Esophagus mucosa (tissue), 1 donor: ENCODE measurements at places on chromosomes 16 and 17. TPM values are rescaled to one million over a fixed set of nuclear protein-coding genes. Genes with fewer than 3 reads are reported as not detected.

Gene KRT39
- not detected for total RNA-seq

GRCh38 chr17:27326051-27326450, 32.1 kb downstream of the WSB1 start:
- ATAC-seq = peak; percentile 48

DNA sequence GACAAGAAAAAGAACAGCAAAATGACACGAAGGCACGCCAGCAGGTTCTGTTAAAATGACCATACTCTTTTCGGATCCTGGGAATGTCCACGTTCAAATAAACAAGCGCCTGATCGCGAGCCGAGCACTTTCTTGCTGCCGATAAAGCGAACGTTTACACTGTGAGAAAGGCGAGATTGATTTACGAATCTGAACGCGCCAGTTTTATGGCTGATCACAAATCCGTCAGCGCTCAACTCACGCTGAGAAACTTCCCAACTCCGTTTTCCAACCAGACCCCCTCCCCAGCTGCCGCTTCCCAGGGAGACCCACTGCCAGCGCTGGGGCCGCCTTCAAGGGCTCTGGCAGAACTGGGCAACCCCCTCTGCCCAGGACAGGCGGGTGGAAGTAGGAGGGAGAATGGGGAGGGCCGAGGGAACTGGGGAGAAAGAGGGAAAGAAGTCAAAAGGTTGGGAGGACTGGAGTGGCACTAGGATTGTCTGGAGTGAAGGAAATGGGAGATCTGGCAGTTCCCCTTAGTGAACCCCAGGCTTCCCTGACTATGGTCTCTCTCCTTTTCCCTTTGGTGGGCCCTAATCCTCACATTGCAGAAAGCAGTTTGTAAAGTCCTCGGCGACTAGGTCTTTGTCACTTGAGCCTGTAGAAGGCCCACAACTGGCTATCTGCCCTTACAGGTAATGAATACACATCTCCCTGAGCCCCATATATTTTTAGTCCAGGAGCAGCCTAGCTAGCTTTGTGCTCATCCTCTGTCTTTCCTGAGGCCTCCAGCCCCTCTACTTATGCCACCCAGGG, 6.9 kb downstream of the HOXB4 start:
- ATAC-seq = no peak

Gene LGALS9B
- total RNA-seq = 14.3 TPM

Gene PITPNC1
- 16.0 TPM for total RNA-seq

Gene C16orf46
- total RNA-seq = not detected

- ATAC-seq = no peak
These were observed 107.4 kb upstream of the CRHR1 start for GRCh38 chr17:45676695-45677094.

Gene COA3
- 104 TPM for total RNA-seq

- no peak for ATAC-seq
These were observed 59.4 kb upstream of the ALOX12 start for GRCh38 chr17:6936370-6937028.

- ATAC-seq = no peak
These were observed 61.7 kb downstream of the KCNJ2 start for GRCh38 chr17:70230850-70231640.

GRCh38 chr16:82264756-82265155, 94.7 kb upstream of the MPHOSPH6 start:
- ATAC-seq = no peak

GRCh38 chr16:31081428-31082351, 7.1 kb downstream of the PRSS53 start:
- ATAC-seq = no peak

DNA sequence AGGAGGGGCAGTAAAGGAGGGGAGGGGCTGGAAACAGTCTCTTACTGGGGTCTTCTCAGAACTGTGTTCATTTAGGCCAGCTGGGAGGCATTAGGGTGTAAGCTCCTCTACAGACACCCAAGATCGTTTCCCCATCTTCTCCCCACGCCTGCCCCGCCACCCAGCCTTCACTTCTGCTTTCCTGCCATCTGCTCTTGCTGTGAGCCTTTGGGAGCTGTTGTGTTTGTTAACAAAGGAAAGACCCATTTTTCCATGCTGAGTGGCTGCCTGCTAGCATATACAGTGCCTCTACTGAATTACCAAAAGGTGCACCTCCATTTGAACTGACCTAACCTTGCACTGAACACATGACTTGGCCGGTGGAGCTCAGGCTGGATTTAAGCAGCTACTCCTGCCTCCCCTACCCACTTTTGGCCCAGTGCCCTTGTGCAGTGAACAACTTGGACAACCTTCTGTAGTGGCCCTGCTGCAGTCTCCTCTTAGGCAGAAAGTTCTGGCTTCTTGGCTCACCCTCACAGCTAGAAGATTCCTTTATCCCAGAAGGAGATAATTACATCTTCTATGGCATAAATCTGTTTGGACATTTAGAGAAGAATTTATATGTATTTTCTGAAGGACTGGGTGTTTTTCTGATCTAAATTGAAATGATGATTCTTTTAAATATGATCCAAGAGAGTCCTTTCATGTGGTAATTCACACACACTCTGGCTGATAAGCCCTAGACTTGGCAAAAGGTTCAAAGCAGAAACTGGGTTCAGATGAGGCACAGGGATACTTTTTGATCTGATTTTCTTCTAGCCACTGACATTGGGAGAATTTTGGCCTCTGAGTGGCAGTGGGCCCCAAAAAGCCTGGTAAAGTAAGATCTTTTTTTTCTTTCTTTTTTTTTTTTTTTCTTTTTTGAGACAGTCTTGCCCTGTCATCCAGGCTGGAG, 81.9 kb upstream of the HNF1B start:
- ATAC-seq = no peak

DNA sequence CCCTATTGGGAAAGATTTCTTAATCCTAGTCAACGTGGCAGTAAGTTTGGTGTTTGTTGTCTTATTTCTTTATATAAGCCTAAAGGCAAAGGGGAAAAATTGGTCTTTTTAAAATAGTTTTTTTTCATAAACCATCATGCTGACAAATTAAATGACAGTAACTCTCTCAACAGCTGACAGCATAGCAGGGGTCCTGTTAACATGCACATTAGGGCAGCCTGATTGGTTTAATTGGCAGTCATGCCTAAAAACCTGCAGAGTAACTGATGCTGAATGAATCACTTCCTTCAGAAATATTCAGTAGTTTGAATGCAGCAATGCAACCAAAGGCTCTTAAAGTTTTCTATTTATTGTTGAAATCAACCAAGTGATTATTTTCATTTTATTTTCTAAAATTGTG, 85.4 kb downstream of the ITFG1 start:
- no peak for ATAC-seq

GRCh38 chr17:50511058-50511457, 2.8 kb downstream of the MYCBPAP start:
- ATAC-seq = peak; percentile 31

DNA sequence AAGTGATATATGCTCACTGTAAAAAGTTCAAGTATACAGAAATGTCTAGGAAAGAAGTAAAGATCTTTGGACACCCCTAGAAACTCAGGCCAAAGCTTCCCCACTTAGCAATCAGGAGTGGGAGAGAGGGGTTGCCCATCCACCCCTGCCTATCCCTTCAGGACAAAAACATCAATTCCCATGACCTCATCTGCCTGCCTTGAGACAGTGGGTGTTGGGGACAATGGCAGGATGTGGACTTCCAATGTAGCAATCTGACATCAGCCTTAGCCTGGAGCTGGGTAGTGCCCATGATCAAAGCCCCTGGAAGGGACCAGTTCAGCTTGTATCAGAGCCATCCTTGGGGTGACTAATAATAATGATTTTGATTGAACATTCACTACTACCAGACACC, 18.1 kb downstream of the ITPRIPL2 start:
- ATAC-seq = no peak

GRCh38 chr17:78013683-78014467, 55.4 kb downstream of the TNRC6C start:
- peak; percentile 56 for ATAC-seq

DNA sequence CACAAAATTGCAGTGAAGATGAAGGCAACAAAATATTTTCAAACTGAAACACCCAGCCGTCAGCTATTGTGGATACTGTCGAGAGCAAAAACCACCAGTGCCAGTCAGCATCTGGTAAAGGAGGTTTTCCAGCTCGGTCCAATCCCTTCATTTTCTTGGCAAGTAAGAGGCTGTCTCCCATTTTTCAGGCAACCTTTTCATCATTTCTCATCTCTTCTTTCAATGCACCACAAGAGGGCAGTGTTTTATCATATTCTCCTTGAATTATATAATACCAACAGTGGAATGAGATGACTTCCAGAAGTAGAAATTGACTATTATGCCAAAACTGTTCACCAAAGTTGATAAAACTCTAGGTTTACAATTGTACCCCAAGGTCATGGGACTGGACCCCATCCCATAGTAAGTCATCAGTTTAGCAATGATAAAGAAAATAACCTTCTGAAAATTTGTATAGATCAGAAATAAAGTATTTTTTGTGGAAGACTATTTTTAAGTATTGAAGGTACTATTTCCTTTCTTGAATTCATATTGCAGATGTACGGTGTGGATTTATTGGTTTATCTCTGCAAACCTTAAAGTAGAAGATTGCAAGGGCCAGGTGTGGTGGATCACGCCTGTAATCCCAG, 16.8 kb downstream of the NQO1 start:
- ATAC-seq = peak; percentile 37

GRCh38 chr16:64586781-64587180, 535.1 kb downstream of the CDH11 start:
- ATAC-seq = no peak

DNA sequence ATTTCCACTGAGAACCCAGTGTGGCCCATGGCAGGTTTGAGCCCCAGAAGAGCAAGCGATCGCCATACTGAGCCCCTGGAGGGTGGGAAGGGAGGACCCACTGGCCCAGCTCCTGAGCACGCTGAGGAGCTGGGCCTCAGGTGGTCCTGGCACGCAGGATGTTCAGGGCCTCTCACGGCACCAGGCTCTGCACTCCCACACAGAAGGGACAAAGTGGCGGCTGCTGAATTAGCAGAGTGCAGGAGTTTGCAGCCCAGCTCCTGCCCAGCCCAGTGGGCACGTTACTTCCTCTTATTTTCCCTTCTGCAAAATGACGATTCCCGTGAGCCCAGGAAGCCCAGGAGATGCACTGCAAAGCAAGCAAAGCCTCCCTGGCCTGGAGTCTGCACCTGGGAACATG, 42.3 kb upstream of the MTSS2 start:
- ATAC-seq = no peak

DNA sequence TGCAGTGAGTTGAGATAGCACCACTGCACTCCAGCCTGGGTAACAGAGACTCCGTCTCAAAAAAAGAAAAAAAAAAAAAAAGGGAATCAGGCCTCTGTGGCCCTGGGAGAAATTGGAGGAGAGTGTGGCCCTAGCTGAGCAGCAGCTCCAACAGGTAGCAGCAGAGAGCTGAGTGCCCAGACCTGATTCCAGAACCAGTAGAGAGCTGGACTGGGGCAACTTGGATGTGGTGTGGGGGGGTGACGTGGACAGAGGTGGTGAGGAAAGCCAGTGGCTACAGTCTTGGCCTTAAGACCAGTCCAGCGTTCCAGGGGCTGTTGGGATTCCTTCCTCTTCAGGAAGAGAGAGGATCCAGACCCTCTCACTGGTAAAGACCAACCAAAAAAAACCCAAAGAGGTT, 1.7 kb downstream of the HSPB9 start:
- ATAC-seq = no peak

Gene GTF3C1
- total RNA-seq = 103 TPM

DNA sequence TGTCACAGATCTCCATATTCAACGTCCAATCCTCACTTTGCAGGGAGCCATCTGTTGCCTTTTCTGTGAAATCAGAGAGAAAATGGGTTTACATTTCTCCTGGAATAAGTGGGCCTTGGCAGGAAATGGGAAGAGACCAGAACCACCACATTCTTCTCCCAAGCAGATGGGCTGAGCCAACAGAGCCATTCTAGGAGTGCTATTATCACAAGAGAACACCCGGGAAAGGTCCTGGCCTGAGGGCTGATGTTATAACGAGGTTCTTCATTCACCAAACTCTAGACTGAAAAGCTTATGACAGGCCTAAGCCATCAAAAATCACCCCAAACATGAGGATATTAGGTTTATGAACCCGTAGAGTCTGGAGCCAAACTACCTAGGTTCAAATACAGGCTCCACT, 64.7 kb downstream of the TOM1L2 start:
- no peak for ATAC-seq

Gene SBK1
- 0.52 TPM for total RNA-seq

- no peak for ATAC-seq
These were observed 46.7 kb downstream of the MAP2K6 start for GRCh38 chr17:69460963-69461922.

DNA sequence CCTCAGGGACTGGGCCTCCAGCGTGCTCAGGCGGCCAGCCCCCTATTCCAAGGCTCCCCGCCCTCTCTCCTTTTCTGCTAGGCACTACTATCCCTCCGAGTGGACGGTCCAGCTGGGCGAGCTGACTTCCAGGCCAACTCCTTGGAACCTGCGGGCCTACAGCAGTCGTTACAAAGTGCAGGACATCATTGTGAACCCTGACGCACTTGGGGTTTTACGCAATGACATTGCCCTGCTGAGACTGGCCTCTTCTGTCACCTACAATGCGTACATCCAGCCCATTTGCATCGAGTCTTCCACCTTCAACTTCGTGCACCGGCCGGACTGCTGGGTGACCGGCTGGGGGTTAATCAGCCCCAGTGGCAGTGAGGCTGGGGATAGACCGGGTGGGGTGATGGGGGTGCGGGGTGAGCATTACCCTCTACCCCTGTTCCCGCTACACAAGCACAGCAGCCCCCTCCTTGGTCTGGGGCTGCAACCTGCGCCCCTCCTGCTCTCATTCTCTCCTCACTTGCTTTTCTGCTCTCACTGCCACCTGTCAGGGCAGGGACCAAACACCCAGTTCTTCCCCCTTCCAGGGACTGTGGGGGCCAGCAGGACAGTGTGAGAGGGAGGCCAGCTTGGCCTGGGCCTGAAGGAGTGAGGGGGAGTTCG, 1.1 kb downstream of the PRSS41 start:
- no peak for ATAC-seq

GRCh38 chr17:72173499-72174116, 52.8 kb downstream of the SOX9 start:
- ATAC-seq = no peak

Gene PERCC1
- not detected for total RNA-seq

Gene C17orf78
- not detected for total RNA-seq
